ENCODE measurements at places on chromosomes 2 and 18.

GRCh38 chr2:133484106-133484505 is 84.2 kb downstream of the NCKAP5 start:
- no peak for DNase-seq

DNA sequence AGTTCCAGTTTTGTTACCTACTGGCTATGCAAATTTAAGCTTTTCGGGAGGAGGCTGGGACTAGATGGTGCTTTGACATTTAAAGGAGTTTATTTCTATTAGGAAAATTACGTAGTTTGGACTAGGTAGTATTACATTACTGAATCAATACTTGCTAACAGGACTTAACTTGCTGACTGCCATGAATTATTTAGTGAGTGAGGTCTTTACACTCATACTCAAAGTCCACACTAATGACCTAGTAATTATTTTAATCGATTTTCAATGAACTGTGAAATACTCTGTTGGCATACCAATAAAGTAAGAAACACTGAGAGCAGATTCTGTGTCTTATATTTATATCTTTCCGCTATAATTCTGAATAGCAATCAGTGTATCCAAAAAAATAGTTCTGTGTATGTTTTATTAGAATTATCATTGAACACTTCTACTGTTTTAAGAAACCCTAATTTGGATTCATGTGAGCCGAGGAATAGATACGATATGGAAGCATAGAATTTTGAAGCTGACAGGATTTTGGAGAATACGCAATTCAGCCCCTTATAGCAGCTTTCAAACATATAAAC is 55.0 kb downstream of the CHST9 start:
- no peak for DNase-seq

DNA sequence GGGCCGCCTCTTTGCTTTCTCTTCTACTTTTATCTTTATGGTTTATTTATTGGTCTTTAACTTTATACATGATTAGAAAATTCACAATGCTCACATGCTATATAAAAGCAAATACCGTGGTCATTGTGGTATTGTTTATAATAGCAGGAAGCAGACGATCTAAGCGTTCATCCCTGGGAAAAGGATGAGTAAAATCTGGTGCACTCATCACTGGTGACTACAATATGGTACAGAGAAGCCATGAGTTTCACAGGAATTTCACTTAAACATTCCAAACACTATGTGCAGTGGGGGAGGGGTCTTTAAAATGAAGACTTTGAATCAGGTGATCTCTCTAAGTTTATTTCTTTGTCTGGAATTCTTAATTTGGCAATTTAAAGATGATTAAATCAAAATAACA is 97.9 kb downstream of the SCN3A start:
- DNase-seq = no peak

DNA sequence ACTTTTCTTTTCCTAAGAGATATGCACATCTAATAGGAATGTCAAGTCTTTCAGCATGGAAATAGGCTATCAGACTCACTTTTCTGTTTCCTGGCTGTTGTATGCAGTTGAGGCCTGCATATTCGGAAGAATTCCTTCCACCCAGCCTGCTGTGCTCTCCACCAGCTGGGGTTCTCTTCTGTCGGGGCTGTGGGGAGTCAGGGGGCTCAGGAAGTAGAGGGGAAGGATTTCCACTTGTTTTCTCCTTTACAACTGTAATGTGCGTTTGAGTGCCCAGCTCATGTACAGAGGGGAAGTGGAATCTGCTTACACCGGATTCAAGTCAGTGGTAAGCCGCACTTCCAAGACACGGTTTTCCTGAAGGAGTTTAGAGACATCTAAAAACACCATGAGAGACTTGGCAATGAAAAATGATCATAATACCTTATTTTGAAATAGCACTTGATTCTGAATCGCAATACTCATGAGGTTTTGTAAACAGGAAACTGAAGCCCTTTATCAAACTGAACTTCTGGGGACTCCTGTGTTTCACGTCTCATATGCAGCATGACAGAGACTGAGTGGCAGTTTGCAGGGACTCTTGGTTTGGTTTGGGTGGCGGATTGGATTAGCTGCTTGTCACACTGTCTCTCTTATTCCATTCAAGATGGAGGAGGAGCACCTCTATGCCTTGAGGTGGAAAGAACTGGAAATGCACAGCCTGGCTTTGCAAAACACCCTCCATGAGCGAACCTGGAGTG is 90.4 kb downstream of the MTCL1 start:
- no peak for DNase-seq

DNA sequence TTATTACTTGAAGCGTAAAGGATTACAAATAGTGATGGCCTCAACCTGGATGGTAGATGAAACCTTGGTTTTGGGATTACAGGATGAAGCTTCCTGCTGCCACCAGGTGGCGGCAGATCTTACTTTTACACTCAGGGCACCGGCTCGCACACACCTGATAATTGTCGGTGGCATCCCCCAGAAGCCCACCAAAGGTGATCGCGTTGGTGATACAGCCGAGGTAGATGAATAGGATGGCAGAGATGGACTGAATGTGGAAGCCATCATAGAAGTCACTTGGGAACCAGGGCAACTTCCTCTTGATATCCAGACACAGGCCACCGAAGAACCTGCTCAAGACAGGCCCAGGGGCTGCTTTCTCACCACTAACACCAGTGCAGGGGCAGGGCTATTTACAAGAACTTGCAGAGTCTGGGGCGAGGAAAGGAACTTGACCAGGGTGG is 51.8 kb downstream of the MTHFD2 start:
- peak; percentile 58 for DNase-seq

GRCh38 chr2:238397356-238397755 is 29.4 kb upstream of the ASB1 start:
- DNase-seq = no peak

GRCh38 chr18:7696780-7697179 is 129.7 kb downstream of the PTPRM start:
- no peak for DNase-seq

DNA sequence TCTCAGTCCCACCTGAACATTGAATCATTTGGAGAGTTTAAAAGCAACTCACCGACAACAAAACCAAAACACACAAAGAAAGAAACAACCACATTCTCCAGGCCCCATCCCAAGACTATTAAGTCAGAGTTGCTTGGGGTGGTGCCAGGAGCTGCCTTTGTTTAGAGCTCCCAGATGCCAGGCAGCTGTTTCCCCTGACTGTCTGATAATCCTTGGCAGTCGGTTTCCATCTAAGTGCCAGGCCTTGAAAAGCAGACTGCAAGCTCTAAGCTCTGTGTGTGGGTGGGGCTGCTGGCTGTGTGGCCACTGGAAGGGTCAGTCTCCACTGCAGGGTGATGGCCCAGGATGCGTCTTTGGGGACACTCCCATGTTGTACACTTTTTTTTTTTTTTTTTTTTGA is 255.3 kb upstream of the AGAP1 start:
- no peak for DNase-seq

DNA sequence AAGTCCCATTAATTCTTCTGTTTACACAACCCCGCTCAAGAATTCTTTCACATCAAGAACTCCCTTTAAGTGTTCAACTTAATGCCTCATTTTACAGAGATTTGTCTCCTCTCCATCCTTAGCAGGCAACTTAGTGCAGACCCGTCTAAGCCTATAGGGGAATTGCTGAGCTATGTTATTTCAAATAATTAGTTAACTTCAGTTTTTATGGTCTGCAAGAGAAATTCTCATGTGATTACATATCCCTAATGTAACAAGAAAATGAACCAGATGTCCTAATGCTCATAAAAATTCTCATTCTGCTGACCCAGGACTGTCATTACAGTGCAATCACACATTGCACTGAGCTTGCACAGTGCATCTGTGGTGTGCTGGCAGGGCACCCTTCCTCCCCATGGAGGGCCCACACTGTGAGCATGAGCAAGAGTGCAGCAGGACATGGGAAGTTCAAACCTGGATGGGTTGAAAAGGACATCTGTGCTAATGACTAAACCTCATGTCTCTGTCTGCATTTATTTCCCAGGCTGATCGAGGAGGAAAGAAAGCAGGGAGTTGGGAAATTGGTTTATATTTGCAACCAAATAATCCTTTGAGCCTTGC is 97.1 kb downstream of the COL5A2 start:
- no peak for DNase-seq

DNA sequence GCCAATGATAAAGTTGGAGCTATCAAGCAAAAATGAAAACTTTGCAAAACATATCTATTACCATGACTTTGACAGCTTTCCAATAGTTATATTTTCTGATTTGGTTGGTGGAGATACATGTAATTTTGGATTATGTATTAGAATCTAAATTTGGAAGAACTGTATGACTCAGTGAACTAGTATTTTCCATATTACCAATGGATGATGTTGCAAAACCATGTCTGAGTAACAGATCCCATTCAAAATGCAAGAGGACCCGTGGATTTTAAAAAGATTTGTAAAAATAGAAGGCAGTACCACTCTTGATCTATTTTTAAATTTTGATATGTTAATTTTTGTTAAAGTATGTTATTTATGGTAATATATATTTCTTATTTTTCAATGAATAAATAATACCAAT is 83.0 kb downstream of the TAF4B start:
- no peak for DNase-seq

GRCh38 chr2:6301426-6301825 is 564.3 kb downstream of the CMPK2 start:
- no peak for DNase-seq

- DNase-seq = no peak
These were observed 141.9 kb downstream of the HAUS1 start for GRCh38 chr18:46246101-46246500.

GRCh38 chr2:58425368-58425767 is 184.2 kb upstream of the FANCL start:
- no peak for DNase-seq

DNA sequence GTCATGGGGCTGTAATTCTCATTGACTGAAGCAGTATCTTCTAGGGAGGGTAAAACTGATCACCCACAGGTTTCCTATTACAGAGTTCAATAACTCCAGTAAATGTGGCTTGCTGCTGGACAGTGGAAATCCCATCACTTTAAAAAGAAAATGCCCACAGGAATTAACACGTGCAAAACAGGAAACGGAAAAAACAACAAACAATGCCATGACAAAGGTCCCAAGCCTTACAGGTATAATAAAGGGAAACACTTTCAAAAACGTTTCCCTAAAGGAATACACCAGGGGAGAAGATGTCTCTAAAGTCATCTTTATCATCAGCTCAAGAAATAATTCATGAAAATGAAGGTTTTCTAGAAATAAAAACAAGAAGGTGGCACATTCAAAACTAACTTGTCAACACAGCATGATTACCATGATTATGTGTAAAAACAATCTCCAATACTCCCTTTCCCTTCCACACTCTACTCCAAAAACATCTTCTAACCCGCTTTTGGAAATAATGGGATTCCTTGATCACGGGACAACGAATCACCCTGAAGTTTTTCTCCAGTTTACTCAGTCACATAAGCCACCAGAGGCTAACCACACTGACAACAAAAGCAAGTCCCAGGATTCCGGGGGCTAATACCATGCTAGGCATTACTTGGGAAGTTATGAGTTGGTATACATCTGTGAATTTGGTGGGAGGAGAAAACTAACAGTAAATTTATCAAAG is 167.9 kb downstream of the TCF4 start:
- no peak for DNase-seq

DNA sequence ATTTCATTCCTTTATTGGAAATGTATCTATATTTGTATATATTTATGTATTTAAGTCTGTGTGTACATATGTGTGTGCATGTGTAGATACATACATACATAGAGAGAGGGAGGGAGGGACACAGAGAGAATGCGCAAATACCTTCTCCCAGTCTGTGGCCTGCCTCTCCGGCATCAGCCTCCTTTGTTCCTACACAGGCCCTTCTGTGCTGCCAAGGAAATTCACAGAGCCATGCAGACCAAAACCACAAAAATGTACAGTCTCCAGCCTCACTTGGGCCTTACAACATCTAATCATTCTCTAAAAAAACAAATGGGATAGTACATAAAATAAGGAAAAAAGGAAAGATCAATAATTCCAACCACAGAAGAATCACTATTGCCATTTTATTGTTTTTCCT is 8.8 kb upstream of the CRACDL start:
- DNase-seq = no peak

- no peak for DNase-seq
These were observed 135.9 kb downstream of the RHBDD1 start for GRCh38 chr2:226971770-226972169.

- DNase-seq = no peak
These were observed 147.6 kb downstream of the GALNT14 start for GRCh38 chr2:30990671-30991070.

GRCh38 chr18:26008096-26008495 is 82.3 kb downstream of the SS18 start:
- no peak for DNase-seq

DNA sequence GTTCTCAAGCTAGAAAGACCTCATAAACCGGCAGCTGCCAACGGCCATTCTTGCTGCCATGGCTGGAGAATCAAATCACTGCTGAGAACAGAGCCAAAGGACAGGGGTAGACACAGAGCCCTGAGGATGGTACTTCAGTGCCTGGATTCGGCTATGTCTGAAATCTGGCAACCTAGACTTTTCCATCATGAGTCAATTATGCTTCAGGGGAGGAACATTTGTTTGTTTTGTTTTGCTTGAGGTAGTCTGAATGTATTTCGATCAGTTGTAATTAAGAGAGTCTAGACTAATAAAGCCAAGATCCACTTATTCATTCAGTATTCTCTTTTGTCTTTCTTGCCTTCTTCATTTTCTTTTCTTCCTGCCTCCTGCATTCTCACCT is 122.8 kb upstream of the SH3BP4 start:
- DNase-seq = no peak

- no peak for DNase-seq
These were observed 964 bp upstream of the GALNT3 start for GRCh38 chr2:165795011-165795410.

DNA sequence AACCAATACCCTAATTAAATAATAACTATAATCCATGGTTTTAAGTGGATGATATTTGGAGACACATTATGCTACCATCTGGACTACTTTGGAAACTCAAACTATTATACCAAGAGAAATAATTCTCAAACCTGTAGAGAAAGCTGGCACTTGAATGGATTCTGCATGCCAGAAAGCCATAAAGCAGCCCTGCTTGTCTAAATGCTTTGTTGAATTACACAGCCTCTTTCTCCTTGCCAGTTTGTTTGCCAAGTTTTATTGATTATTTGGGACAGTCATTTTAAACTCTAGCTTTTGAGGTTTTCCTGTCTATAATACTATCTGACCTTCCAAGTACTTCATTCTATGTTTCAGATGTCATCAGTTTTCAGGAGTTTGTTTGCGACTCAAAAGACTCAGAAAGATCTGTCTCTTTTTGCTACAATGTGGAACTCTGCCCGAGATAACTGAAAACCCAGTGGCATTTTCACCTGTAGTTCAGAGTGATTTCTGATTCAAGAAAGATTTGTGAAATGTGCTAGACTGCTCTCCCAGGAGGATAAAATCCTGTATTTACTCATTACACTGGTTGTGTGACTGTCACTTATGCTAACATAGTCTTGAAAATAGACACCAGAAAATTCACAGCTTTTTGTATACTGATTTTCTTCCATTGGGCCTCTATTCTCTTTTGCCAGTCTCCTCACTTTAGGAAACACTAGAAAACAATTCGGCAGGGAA is 29.2 kb upstream of the MBOAT2 start:
- no peak for DNase-seq

- DNase-seq = no peak
These were observed 198.8 kb upstream of the TCF4 start for GRCh38 chr18:55786651-55787272.

GRCh38 chr2:133773854-133774653 is 205.8 kb upstream of the NCKAP5 start:
- DNase-seq = no peak

GRCh38 chr2:69975853-69976462 is 14.5 kb upstream of the ASPRV1 start:
- no peak for DNase-seq
